CD4-positive, alpha-beta T cell treated with Interleukin-15 for 4 hours (primary cell): ENCODE measurements at places on chromosomes 2 and 18.

GRCh38 chr2:176504440-176504839 lies 235.2 kb downstream of the MTX2 start:
- DNase-seq, result no peak

DNA sequence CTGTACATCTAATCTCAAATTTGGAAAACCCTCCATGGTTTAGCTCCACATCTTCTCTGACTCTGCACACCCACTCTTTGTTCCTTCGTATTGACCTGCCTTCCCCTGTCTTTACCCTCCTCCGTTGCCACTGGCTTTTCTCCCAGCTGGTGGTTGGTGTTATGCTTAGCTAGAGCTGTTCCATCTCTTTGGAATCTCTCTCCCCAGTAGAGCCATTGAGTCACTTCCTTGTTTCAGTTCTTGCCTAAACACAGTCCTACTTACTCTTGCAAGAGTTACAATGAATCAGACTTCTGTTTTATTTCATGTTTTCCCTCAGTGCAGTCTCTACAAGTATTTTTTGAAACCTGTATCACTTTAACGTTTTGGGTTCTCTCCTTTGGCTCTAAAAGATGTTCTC lies 263.9 kb downstream of the LTBP1 start:
- DNase-seq, result no peak

GRCh38 chr2:146659976-146660375 lies 1184.9 kb upstream of the ACVR2A start:
- DNase-seq, result no peak

- no peak for DNase-seq
These were observed 2.4 kb downstream of the TEKT4 start for GRCh38 chr2:94873362-94874276.

DNA sequence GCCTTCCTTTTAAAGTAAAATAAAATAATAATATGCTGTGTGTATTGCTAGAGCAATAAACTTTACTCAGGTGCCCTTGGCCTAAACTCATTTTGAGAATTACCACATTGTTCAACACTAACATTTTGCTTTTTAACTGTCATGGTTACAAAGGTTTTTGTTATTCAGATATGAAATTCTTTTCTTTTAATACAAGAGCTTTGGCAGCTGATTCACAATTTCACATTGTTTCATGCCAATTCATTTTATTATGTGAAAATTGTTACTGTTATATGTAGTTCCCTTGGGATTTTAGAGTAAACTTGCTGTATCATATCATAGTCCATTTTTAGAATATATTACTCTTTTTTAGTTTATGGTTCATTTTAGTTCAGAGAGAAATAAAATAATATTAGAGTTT lies 65.8 kb upstream of the ZNF804A start:
- DNase-seq, result no peak

DNA sequence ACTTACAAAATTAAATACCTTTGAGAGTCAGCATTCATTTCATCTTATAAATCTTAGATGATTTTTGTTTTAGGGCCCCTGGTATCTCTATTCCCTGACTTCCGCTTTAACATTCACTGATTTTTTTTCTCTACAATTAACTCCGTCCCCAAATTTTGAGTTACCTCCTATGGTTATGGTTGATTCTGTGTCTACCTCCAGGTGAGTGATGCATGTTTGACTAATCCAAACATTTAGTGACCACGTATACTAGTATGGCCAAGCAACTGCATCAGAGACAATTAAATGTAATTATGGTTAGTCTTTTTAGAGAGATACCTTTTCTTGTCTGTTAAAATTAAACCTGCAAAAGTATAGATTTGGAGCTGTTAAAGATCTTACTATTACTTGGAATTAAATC lies 120.3 kb downstream of the CCDC102B start:
- no peak for DNase-seq

GRCh38 chr2:16462958-16463357 lies 202.7 kb downstream of the CYRIA start:
- DNase-seq, result no peak

DNA sequence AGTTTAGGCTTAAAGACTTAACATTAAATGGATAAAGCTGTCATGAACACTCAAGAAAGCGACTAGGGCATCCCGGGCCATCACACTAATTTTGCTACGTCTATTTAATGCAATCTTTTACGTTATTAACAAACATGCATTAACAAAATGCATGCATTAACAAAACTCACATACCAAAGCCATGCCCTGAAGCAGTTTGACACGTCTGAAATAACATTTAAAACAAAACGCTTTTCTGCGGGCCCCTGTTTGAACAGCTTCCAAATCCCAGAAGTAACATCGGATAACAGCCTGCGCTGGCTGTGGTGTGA lies 458 bp downstream of the B4GALT6 start:
- DNase-seq, result no peak

DNA sequence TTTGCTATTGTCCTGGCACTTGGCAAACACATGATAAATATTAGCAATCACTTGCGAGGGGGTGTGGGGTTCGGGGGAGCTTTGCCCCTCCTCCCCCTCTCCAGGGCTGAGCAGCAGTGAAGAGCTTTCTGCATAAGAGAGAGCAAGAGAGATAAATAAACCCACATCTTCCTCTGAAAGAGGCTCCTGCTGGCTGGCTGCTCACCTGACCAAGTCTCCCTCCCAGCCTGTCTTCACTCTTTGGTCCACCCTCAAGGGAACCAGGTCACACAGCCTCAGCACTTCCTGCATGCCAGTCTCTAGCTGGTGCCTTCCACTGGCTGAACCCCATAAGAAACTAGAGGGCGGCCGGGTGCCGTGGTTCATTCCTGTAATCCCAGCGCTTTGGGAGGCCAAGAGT lies 18.5 kb upstream of the YWHAQ start:
- no peak for DNase-seq

GRCh38 chr18:70181725-70182124 lies 23.8 kb downstream of the RTTN start:
- no peak for DNase-seq

DNA sequence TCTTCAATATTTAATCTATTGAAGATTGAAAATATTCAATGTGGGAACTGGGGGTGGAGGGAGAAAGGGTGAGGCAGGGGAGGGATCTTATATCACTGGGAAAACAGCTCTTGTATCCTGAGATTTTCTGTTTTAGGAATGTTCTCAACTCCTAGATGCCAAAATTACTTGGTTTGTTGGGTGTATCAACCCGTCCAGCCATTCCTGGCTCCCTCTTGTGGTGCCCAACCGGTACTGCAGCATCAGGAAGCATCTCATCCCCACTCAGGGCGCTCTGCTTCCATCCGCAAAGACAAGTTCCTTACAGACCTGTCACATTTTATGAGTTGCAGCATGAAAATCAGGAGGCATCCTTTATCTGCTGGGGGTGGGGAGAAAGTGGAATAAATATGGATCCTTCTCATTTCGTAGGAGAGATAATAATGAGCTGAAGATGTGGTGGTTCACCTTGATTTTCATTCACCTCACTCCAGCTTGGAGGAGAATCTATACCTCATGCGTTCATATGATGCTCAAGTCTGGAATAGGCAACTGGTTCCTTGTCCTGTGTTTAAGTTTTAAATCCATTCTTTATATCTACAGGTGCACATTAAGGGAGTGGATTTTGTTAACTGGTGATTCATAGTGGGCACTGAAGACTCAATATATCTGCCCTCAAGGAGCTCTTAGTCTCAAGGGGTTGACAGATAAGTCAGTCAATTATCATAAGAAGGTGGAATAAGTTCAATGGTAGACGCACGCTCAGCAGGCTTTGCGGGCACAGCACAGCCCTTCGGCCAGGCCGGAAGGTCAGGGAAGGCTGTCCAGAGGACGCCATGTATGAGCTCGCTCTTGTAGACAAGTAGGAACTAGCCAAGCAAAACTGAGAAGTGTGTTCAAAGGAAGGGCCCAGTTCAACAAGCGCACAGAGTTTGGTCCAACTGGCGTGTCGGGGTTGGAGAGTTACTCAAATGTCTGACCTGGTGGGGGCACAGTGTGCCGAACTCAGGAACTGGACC lies 127.3 kb downstream of the RNF144A start:
- DNase-seq, result peak; percentile 75

GRCh38 chr2:174593574-174594203 lies 3.9 kb downstream of the WIPF1 start:
- peak; percentile 77 for DNase-seq

- DNase-seq, result no peak
These were observed 248.3 kb downstream of the TRIB2 start for GRCh38 chr2:12964904-12965539.

DNA sequence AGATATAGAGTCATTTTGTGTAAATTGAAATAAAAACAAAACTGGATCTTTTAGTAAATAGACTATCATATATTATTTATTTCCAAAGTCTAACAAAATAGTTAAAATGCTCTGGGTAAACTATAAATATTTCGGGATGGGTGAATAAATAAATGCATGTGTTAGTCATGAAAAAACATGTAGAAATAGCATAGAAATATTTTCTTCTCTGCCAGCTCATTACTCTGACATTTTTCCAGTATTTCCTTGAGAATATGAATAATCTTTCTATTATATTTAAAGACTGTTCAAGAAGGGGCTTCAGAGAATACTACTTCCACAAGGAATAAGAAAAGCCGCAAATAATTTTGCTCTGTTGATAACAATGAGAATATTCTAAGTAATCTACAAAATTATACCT lies 880.4 kb downstream of the TRIB2 start:
- no peak for DNase-seq

GRCh38 chr2:31923662-31924061 lies 87.1 kb downstream of the MEMO1 start:
- DNase-seq, result no peak

DNA sequence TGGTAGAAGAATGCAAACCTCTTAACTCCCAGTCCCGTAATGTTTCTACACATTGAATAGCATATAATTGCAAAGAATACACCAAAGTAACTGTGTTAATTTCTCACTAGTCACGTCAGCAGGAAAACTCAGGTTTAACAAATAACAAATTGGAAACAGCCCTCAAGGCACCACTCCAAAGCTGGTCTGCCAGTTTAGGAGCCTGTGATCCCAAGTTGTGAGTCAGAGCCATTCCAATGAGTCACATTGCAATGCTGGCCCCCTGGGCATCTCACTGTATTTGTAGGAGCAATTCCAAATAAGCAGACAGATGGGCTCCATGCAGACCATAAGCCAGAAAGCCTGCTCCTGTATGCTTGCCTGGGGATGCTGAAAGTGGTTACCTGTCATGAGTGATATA lies 143.2 kb upstream of the SETBP1 start:
- DNase-seq, result no peak

GRCh38 chr2:231000211-231000904 lies 4.4 kb downstream of the SPATA3 start:
- DNase-seq, result no peak
